ENCODE measurements at places on chromosomes 7 and 10. TPM values are rescaled to one million over a fixed set of nuclear protein-coding genes. Genes with fewer than 3 reads are reported as not detected.

DNA sequence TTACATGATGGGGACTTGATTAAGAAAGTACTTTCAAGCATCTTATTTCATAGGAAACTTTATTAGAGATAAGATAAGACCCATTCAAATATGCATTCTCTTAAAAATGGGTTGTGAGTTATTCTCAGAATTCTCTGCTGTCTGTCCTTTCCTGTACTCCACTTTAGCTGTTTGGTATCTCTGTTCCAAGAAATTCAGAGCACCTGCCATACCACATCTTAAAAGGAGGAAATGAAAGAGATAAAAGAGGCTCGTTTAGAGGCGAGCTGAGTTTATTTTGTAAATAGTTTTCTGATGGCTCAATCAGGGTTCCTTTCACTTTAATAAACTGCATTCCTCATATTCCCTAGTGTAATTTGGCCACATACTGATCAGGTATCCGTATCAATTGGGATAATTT is 87.2 kb downstream of the MDFIC start:
- DNase-seq, result no peak

Gene C7orf57
- not detected for total RNA-seq

Gene ENO4
- 0.31 TPM for total RNA-seq

Gene TSPAN33
- 20.8 TPM for total RNA-seq

Gene FAM20C
- total RNA-seq, result 29.7 TPM

GRCh38 chr7:42049761-42050160 is 187.2 kb downstream of the GLI3 start:
- no peak for DNase-seq

GRCh38 chr10:48739170-48739569 is 54.5 kb downstream of the WDFY4 start:
- DNase-seq, result no peak

Gene CLDN4
- total RNA-seq, result 24.3 TPM

GRCh38 chr10:42987121-42987541 is 89.7 kb upstream of the RET start:
- no peak for DNase-seq

- peak; percentile 61 for DNase-seq
These were observed 882 bp downstream of the DLX6 start for GRCh38 chr7:97006055-97006815.

- DNase-seq, result no peak
These were observed 77.7 kb upstream of the CAPZA2 start for GRCh38 chr7:116784647-116785046.

All from tongue (tissue), 3 donors.